ENCODE measurements at places on chromosomes 11 and 22.

DNA sequence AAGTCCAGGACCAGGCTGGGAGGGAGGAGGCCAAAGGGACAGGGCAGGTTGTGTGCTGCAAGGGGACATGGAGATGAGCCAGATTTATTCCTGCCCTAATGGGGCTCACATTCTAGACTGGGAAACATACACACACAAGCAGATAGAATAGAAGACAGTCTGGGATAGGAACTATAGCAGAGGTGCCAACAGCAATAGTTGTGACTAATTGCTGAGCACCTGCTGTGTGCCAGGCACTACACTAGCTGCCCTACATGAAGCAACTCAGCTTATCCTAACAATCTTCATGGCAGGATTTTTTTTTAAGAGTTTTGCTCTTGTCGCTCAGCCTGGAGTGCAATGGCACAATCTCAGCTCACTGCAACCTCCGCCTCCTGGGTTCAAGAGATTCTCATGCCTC is 11.4 kb downstream of the MOGAT2 start:
- no peak for DNase-seq

DNA sequence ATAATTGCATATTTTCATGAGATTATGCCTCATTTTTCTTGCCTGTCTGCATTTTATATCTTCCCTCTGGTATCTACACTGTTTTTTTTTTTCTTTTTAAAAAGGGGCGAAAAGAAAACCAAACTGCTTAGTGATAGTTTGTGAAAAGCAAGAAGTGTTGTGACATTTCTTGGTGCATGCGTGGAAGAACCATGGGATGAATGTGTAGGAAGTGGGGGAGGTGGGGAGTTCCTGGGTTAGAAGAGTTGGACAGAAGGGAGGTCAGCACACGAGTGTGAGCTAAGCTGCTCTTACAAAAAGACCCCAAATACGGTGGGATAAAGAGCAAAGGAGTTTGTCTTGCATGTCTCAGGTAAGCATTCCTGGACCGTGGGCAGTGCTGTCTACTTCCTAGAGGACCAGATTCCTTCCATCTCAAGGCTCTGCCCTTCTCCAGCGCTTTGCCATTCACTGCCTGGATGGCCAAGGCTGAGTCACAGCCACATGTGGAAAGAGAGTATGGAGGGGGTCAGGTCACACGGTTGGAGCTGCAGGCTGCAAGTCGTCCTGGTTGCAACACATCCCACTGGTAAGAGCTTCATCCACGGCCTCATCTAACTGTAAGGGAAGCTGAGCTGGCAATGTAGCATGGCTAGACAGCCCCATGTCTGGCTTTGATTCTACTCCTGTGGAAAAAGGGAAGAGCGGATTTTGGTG is 300.6 kb downstream of the DDX10 start:
- no peak for DNase-seq

DNA sequence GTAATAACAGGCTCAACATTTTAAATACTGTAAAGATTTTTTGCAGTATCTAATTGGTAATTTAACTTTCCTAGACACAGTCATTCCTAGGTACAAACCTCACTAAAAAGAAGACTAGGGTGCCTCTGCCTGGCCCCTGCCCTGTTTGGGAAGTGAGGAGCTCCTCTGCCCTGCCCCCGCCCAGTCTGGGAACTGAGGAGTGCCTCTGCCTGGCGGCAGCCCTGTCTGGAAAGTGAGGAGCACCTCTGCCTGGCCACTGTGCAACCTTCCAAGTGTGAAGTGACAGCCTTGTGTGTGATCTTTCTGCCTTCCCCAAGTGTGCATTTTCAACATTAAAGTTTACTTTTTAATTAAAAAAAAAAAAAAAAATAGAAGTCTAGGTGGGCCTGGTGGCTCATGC is 4.2 kb downstream of the CHORDC1 start:
- no peak for DNase-seq

DNA sequence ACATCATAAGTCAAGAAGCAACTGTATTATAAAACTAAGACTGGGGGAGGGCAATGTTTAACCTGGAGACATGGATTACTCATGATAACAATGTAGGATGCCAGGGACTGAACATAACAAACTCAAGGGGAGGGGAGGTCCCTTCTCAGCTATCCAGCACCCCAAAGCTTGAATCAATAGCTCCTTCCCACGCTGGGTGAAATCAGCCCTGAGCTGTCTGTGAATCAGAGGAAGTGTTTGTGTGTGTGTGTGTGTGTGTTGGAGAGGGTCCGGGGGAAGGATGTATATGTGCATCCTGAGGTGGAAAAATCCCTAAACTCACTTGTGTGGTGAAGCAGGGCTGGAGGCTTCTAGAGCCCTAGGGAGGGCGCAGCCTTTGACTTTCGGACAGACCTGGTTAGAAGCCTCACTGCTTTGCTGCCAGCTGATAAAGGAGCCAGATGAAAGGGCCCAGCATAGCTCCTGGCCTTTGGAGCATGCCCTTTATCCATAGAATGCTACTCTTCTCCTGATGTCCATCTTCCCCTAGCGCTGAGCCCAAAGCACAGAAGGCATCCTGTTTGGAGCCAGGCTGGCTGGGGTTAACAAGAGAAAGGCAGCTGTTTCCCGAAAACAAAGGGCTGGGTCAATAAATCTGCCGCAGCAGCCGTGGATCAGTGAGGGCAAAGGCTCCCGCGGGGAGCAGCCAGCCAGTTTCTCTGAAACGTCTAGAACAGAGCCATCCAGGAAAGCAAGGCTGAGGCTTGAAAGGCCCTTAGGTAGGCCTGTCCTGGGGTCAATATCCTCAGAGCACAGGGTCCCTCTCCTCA is 35.8 kb downstream of the TNKS1BP1 start:
- DNase-seq = no peak

DNA sequence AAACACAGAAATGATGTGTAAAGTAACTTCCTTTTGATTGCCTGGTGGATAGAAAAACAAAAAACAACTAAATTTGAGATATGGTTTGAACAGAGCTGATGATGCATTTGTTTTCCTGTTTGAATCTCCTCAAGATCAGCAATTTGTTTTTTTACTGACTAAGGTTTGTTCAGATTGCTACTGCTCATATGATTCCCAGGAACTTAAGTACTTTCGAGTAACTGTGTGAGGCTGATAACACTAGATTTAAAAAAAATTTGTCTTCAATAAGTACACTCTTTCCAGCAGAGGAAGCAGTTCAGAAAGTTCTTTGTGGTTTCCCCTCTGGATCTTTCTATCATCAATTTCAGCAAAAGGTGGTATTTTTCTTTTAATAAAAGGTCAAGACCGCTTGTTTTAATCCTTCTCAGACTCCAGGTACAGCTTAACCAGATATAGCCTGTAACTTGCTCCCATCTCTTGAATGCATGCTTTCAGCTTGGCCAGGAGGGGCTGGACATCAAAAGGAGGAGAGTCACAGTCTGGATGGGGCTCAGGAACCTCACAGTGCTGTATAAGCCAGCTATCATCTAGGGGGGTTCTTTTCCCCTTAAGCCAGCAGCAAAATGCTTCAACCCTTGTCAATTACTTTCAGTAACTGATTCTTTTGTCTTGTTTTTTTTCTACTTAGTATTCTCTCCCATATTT is 12.3 kb upstream of the MS4A6E start:
- DNase-seq = no peak

- DNase-seq = no peak
Measured at GRCh38 chr11:115321605-115322289, 182.5 kb downstream of the CADM1 start.

- no peak for DNase-seq
Measured at GRCh38 chr11:723120-723883, 17.3 kb downstream of the EPS8L2 start.

GRCh38 chr11:70247042-70247709 is 23.3 kb upstream of the PPFIA1 start:
- DNase-seq = no peak

- no peak for DNase-seq
Measured at GRCh38 chr11:2270322-2271076, at the start of gene ASCL2. Gene ASCL2 (minus strand): TSS chr11:2270588. CDS start chr11:2270332, 256 bp downstream.

- DNase-seq = no peak
Measured at GRCh38 chr11:102429226-102429625, 23.3 kb downstream of the TMEM123 start.

- DNase-seq = no peak
Measured at GRCh38 chr11:103970701-103971249, 65.7 kb upstream of the DDI1 start.

GRCh38 chr11:120013325-120014250 is 124.3 kb downstream of the TRIM29 start:
- no peak for DNase-seq

GRCh38 chr11:112841729-112842128 is 119.5 kb upstream of the NCAM1 start:
- no peak for DNase-seq

GRCh38 chr11:68837583-68838571 is 3.8 kb downstream of the CPT1A start:
- DNase-seq = no peak

DNA sequence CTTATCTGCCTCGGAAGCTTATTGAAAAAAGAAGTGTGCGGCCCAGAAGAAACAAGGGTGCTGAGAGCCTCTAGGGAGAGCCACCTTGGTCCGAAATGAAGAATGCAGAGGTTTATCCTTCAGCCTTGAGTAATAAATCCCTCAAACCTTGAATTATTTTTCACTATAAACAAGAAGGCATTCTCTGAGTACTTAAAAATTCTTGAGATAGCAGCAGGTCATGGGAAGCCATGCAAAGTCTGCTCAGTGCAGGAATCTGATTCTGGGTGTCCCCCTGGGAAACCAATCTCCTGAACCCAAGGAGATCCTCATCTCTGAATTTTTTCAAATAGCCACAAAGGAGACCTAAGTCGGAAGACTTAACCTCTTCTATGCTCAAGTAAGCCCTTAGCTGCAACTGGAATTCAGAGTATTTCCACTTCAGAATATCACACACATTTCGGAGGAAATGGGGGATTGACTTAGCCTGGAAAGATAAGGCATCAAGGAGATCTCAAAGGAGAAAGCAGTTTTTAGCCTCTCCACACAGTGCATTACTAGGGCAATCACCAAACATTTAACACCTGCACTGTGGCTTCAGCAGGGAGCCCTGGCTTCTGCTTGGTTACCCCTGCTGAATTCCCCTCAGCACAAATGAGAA is 365.0 kb downstream of the ETS1 start:
- no peak for DNase-seq

DNA sequence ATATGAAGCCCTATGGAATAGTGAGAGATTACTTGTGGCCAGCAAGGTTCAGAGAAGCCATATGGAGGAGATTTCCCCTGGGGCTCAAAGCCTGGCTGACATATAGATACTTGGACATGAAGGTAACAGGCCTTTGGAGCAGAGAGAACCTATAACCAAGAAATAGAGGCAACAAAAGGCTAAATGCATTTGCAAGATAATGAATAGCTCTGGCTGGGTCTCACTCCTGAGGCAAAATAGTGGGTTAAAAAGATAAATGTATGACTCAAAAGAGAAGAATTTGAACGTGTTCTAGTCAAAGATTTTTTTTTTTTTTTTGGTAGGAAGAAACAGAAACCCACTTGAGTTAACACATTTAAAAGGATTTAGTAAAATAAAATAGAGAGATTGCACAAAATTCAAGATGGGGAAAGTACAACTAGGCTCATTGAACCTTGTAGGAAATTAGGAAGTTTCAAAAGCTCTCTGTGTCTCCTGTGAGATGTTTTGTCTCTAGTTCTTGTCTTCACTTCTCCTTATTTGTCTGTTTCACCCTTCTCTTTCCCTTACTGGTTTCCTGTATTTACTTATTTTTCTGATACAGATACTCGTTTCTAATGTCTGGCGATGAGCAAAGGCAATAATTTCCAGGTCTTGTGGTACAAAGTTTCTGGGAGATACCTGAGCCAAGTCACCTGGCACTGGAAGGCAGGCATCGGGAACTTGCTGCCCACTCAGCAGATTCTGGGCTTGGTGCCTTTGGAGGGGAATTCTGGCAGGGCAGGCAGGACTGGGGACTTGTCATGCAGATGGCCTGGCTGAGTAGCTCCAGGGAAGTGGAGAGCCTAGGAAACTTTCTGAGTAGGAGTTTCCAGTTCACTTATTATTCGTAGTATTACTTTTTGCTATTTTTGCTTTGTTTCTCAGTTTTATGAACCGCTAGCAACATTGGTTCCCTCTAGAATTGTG is 49.2 kb upstream of the SESN3 start:
- no peak for DNase-seq

Data from activated CD4-positive, CD25-positive, alpha-beta regulatory T cell (primary cell).